ENCODE measurements at places on chromosomes 7 and 10. TPM values are rescaled to one million over a fixed set of nuclear protein-coding genes. Genes with fewer than 3 reads are reported as not detected.

DNA sequence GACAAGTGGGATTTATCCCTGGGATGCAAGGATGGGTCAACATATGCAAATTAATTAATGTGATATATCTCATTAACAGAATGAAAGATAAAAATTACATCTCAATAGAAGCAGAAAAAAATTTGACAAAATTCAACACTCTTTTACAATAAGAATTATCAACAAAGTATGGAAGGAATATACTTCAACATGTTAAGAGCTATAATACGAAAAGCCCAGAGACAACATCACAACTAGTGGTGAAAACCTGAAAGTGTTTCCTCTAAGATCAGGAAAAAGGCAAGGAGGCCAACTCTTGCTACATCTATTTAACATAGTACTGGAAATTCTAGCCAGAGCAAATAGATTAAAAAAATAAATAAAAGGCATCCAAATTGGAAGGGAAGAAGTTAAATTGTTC is 970.0 kb upstream of the POT1 start:
- no peaks in the 10 kb centered on the region for H3K27me3 ChIP-seq
- no peaks in the 10 kb centered on the region for H3K36me3 ChIP-seq
- H3K27ac ChIP-seq: no peak overlapping the region
- H3K4me1 ChIP-seq: no peaks in the 10 kb centered on the region
- no peak overlapping the region for H3K4me3 ChIP-seq

- H3K4me1 ChIP-seq: no peaks in the 10 kb centered on the region
- no peak for DNase-seq
- H3K27me3 ChIP-seq: no peaks in the 10 kb centered on the region
- no peaks in the 10 kb centered on the region for H3K36me3 ChIP-seq
- H3K4me3 ChIP-seq: no peak overlapping the region
These were observed 53.7 kb downstream of the PFKFB3 start for GRCh38 chr10:6256439-6256838.

DNA sequence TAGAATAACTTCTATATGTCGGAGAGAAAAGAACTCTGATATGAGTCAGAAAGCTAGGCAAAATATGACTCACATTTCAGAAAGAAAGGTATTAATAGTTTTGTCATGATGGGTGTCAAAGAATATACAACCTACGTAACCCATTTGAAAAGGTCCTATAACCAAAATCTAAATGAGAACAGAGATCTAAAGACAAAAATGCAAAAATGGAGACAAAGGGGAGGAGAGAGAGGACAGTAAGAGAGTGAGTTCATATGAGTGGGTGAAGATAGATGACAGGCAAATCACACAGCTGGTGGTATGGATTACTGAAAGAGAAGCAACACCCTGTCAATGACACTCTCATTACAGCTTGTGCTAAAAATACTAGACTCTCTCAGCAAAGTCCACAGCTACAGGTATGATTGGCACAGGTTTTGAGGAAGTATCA is 25.6 kb downstream of the ANKMY2 start:
- no peak overlapping the region for H3K27ac ChIP-seq
- H3K36me3 ChIP-seq: no peaks in the 10 kb centered on the region
- no peak for DNase-seq
- no peaks in the 10 kb centered on the region for H3K4me1 ChIP-seq
- H3K4me3 ChIP-seq: no peak overlapping the region

GRCh38 chr10:83459124-83459523 is 680.2 kb upstream of the GHITM start:
- H3K4me3 ChIP-seq: no peak overlapping the region
- no peaks in the 10 kb centered on the region for H3K27me3 ChIP-seq
- no peak overlapping the region for H3K27ac ChIP-seq

The CAV2 gene
- total RNA-seq: 105 TPM

Measured in uterus (tissue), 4 donors.